ENCODE measurements at places on chromosomes 3 and 15.

DNA sequence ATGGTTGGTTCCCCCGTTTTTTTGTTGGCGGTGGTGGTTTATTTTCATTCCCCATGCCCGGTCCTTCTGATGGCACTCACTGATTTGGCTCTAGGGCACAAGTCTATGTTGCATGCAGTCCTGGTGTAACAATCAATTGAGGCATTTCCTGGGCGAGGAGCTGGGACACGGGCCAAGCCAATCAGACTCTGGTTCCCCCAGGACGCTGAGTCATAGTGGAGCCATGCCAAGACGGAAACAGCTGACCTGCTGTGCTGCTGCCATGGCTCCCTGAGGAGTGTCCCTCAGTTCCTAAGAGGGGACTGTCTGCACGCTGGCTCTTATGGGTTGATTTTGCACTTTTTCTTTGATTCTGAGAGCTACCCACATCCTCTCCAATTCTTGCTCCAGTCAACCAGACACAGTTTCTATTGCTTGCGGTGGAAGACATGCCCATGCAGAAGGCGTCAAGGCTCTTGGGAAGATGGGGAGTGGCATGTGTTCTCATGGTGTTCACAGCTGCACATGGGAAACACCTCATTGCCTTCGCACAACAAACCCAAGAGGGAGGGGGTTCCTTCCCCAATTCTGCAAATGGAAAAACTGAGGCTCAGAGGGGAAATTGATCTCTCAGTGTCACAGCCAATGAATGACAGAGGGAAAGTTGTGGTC is 28.3 kb upstream of the ALDH1L1 start:
- DNase-seq: no peak

GRCh38 chr3:5011555-5012256 is 32.5 kb downstream of the BHLHE40 start:
- DNase-seq: no peak

DNA sequence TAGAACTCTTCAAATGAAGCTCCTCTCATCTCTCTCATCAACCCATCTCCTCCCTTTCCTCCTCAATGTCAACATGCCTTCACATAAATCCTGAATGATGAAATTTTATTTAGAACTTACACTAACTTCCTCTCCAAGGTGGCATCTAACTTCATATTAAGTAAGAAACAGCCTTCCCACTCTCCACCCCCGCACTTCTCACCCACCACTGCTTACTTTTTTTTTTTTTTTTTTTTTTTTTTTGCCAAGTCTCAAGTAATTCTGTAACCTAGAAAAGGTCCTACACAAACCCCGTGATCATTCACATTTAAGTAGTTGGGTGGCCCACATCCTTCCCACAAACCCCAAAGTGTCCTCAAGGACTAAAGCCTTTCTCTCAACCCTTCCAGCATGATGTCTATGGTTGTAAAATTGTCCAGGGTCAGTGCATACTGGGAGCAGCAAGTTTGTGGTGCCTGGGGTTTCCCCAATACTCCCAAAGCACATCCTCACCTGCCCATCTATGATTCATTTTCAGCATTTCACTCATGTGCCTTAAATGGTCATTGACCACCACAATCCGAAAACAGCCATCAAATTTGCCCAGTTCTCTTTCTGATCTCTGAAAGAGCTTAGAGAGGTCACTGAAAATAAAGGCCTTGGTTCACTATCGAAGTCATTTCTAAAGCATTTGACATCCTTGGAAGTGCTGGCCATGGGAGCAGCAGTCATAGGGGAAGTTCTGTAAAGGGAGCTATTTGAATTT is 47.2 kb downstream of the CD86 start:
- DNase-seq: no peak

- peak; percentile 72 for DNase-seq
These were observed 194.6 kb upstream of the TPM1 start for GRCh38 chr15:62847900-62848489.

- no peak for DNase-seq
These were observed 170.5 kb upstream of the TBL1XR1 start for GRCh38 chr3:177367788-177368187.

DNA sequence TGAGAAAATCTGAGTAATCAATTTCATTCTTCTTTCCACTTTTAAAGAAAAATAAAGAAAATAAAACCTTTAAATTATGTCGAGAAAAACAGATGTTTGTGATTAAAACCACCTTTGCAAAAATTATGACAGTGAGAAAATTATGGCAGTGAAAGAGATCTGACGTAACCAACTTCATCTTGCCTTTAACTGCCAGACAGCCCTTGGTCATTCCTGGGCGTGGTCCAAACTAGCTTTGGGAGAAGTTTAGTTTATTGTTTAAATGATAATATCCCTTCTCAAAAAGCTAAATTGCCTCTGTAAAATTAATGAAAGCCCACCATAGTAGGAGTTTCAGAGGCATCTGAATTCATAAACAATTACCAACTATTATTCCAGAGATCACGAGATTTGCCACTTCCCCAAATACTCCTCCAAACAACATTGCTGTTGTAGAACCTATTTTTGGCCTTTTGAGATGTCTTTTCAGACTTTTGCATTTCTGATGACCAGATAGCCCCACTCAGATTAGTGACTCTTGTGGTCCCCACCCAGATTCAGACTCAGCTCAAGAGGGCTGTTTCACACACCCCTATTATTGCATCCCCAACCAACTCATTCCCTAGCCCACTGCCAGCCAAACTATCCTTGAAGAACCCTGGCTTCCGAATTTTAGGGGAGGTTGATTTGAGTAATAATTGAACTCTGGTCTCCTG is 664.4 kb upstream of the CBLB start:
- DNase-seq: no peak

All from activated CD4-positive, alpha-beta T cell treated with anti-CD3 and anti-CD28 coated beads, Interleukin-2, amount 50 U/mL, for 48 hours (primary cell).